ENCODE measurements at places on chromosomes 13 and 19.

DNA sequence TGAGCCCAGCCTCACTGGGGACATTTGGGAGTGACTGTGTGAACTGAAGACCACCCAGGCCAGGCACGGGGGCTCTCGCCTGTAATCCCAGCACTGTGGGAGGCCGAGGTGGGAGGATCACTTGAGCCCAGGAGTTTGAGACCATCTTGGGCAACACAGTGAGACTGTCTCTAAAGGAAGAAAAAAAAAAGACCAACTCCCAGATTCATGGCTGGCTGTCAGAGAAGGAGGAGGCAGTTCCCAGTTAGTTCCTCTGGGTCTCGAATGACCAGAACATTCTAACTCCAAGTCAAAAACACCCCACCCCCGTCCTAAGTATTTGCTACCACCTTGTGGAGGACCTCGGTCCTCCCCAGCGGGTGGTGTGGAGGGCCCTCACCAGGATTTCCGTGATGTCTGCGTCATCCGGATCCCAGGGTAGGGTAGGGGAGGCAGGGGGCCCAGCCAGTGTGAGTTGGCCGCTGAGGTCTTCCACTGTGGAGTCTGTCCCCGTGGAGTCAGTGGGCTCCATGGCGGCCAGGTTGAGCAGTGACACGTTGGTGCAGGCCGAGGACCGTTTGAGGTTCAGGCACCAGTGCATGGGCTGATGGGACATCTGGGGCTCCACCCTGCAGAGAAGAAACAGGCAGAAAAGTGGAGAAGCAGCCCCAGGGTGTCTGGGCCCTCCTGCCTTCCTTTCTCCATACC, 1.3 kb downstream of the TSKS start:
- peak; percentile 54 for DNase-seq

DNA sequence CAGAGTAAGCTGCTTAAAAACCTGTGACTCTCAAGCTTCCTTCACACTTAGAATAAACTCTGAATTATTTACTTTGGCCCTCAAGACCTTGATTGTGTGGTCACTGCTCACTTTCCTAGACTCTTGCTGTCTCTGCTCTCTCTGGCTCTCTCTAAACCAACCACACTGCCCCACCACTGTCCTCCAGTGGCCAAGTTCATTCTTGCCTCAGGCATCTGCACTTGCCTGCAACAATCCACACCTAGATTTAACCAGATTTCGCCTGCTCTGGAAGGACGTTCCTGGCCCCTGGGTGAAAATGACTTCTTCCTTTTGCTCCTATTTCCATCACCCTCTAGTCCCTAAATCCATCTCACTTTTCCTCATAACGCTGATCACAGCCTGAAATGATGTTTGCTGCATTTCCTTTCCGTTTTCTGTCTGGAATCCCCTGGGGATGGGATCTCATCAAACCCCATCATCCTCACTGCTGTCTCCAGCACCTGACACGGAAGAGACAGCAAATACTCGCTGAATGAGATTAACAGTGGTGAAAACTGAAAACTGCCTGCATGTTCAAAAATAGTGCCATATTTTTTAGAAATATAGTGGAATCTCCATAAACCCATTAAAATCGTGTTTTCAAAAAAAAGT, 232.6 kb downstream of the UQCRFS1 start:
- DNase-seq: no peak

DNA sequence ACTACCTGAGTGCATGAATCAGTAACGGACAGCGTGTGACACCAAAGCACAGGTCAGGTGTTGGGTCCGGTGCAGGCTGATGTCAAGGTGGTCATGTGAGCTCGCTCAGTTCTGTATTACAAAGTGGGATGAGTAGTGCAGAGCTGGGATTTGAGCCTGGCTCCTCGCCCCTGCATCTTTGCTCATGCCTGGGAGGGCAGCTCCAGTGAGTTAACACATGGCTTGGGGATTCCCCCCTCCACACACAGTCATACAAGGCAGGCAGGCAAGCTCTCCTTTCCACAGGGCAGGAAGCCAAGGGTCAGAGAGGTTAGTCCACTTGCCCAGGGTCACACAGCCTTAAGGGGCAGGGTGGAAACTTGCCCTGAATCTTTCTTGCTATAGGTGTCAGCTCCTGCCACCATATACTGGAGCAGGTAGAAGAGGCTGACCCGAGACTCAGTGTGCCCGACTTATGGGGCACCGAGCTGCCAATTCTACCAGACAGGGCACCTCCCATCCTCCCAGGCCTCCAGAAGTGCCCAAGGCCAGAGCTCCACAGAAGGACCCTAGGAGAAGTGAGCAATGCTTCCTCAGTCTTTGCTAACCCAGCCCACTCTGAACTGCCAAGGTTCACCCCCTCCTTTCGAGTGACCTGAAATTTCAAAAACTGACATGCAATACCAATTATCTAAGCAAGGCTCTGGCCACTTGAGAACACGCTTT, 35.4 kb downstream of the ZNF787 start:
- no peak for DNase-seq

DNA sequence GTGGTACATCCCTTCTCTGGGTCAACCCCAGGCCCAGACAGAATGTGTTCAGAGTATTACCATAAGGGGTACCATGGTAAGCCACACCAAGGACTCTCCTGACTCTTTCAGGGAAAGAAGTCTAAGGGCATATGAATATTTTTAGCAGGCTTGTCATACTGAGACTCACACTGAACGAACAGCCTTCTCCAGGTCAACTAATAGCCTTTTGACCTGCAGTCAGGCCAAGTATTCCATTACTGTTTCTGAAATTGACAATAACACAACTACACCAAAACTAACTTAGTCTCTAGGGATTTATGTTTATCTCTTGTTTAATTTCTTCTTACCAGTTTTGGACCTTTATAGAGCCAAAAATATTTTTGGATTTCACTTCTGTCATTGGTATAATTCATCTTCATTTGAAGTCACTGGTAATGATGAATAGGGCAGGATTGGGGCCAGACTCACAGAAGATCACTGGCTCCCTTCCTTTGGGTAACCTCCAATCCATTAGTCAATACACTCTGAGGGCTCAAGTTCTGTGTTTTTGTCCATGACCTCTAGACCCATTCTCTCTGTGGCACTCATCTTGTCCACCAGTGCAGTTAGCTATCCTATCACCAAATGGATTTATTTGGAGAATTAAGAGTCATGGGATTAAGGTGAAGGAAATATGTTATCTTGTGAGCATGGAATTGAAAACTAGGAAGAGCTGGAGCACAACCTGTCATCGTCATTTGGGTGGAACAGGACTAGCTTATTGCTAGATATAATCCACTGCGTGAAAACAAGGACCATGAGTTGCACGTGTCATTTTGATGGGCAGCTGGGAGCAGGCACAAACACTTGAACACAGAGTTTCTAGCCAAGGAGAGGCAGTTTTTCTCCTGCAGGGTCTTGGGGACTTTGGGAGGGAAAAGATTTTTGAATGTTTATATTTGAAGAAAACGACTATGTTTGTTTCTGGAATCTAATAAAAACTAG, 313.3 kb downstream of the DCLK1 start:
- DNase-seq: no peak

GRCh38 chr13:38981096-38981495, 9.5 kb downstream of the STOML3 start:
- no peak for DNase-seq

DNA sequence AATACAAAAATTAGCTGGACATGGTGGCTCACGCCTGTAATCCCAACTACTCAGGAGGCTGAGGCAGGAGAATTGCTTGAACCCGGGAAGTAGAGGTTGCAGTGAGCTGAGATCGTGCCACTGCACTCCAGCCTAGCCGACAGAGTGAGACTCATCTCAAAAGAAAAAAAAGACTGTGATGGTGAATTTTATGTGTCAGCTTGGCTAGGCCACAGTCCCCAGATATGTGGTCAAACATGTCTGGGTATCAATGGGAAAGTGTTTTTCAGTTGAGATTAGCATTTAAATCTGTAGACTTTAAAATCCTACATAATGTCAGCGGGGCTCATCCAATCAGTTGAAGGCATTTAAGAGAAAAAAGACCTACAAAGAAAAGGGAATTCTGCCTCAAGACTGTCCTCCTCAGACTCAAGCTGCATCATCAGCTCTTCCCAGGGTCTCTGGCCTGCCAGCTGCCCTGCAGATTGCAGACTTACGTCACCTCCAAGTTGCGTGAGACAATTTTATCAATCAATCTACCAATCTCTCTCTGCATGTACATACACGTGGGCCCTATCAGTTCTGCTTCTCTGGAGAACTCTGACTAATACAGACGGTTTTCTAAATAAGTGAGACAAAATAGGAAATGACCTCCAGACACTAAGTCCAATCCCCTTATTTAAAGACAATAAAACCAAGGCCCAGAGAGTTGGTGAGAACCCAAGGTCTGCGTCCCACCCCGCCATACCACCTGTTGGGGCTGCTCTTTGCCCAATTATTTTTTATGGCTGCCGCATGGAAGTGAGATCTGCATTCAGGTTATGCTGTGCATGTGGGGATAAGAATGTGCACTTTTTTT, 99.2 kb downstream of the ABCC4 start:
- DNase-seq: no peak

DNA sequence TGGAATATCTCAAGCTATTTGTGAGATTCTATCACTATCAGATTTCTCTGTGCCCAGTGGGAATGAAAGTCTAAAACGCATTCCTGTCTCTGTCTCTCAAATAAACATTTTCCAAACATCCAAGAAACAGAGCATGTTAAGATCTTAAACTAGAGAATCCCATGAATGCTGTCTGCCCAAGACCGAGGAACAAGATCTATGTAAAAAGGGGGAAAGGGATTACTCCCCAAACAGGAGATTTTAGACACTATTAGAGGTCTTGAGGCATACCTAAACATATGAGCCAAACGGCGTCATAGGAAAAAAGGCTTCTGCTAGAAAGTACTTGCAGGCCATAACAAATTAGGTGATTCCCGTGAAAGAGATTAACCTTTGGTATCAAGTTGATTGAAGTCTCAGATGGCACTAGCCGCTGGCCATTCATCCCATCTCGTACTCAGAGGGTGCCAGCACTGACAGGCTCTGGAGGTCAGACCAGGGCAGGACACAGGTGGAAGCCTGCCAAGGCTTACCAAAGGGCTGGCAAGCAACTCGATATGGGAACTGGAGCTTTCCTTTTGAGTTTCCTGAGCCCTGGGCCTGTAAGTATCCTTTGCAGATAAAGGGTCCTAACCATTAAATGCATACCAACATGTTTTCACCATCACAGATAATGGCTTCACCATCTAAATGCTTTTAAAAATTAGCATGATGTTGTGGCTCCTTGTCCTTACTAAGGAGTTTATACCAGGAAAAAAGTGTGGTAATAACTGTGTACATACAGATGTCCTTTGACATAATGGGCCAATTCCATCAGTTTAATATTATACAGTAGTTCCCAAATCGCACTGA, 225.2 kb downstream of the FOXO1 start:
- DNase-seq: peak; percentile 48

- peak; percentile 63 for DNase-seq
Measured at GRCh38 chr13:53782488-53782961, 753.9 kb downstream of the OLFM4 start.

DNA sequence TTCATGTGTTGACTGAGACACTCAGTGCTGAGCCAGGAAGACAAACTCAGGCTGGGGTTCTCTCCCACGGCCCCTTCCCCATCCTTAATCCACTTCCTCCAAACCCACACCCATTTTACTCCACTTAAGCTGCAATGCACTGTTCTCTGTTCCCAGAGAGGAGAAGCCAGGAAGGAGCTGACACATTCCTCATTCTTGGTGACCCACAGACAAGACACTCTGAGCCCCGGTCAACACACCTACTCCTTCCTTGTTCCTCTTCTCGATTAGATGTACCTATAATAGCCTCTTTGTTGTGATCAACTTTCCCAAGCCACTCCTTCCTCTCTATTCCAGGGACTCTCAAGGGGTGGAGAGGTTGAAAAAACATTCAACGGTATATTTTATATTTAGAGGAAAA, 47.1 kb downstream of the INSR start:
- no peak for DNase-seq

DNA sequence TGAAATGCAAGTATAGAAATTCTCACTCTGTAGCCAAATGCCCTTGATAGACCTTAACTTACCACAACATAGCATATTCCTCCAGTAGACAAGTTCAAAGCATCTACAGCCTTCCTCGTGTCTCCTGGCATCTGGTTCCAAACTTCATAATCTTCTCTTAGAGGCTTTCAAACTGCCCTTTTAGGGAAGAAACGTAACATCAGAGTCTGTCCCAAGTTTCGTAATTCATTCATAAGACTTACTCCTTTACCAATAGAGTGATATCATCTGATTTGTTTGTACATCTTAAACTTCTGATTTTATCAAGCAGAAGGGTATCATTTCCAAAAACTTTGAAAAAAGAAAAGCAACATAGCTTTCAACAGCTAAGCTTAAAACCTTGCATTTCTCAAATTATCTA, 137.4 kb downstream of the SPRY2 start:
- no peak for DNase-seq

DNA sequence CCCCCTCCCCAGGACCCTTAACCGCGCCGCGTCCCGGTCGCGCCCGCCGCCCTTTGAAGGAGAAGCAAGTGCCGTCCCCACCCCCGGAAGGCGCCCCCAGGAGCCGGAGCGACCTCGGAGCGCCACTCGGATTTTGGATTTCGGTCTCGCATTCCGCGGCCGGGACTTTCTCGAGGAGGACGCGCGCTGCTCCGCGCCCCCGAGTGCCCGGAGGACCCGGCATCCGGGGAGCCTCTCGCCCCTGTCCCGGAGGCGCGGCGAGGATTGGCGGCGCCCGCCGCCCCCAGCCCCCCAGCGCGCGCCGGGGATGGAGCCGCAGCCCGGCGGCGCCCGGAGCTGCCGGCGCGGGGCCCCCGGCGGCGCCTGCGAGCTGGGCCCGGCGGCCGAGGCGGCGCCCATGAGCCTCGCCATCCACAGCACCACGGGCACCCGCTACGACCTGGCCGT, 1.6 kb downstream of the MIDN start:
- DNase-seq: no peak

DNA sequence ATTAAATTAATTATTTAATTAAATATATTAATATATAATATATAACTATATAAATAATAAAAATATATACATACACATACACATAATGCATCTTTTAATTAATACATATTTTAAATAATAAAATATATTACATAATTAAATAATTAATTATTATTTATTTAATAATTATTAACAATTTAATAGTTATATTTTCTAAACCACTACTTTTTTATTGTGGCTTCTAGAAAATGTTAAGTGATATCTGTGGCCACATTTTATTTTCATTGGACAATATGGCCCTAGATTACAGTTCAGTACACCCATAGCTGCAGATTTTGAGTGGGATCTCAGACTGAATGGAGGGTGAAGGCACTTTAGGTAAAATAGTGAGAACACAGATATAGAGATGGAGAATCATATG, 335.7 kb downstream of the NALCN start:
- no peak for DNase-seq

GRCh38 chr13:108779308-108779707, 149.9 kb downstream of the MYO16 start:
- DNase-seq: no peak

GRCh38 chr13:59236944-59237343, 926.8 kb downstream of the DIAPH3 start:
- no peak for DNase-seq

- DNase-seq: peak; percentile 19
Measured at GRCh38 chr19:47049307-47049700, 880 bp upstream of the TMEM160 start.

GRCh38 chr19:30449673-30450072, 77.5 kb downstream of the ZNF536 start:
- DNase-seq: no peak

- DNase-seq: no peak
Measured at GRCh38 chr13:88649855-88650254, 978.7 kb downstream of the SLITRK5 start.
